AG04450 (cell line): ENCODE measurements at places on chromosomes 4 and X. TPM values are rescaled to one million over a fixed set of nuclear protein-coding genes. Genes with fewer than 3 reads are reported as not detected.

- no peak for DNase-seq
These were observed 181.1 kb upstream of the SMIM31 start for GRCh38 chr4:164572877-164573279.

DNA sequence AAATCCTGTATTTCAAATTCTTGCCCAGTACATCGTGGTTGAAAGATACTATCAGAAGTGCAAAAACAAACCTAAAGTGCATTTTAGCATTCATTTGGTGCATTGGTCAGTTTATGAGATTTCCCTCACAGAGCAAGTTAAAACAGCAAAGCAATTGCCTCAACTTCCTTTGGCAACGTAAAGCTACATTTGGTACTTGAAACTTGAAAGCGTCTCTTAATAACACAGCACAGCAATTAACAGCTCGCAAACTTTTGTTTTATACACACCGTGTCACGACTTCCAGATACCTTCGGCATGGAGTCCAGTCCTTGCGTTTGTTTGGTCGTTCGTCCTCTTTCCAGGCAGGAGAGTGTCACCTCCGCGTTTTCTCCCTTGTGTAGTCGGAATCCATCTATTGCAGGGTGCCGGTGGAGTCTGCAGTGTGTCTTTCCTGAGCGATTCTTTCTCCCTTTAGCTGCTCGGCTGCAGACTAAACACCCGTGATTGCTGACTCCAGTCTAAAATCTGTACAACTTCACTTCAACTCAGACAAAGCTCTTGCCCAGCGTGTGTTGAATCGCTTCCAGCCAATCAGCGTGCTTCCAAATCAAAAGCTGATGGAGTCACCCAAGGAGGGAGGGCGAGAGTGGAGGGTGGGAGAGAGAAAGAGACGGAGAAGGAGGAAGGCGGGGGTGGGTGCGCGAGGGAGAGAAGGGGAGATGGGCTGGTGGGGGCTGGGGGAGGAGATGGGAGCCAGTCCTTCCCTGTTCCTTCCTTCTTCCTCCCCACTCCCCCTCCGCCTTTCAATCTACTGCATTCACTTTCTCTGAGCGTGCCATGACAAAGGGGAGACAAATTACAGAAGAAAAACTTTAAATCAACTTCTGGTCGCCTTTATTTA is at the start of gene PCDH18:
Gene PCDH18 (minus strand): TSS at position 509 of the 883 bp plus-strand sequence. CDS start 406 bp downstream, at position 103.
- DNase-seq = peak; percentile 97

- no peak for DNase-seq
These were observed 17.9 kb upstream of the HPGD start for GRCh38 chr4:174540175-174540574.

FHIP1A gene
- polyA plus RNA-seq = 0.06 TPM in 1 of 2 replicates, not detected in the other

GRCh38 chr4:165204462-165204830 is 2.9 kb upstream of the KLHL2 start:
- peak; percentile 11 for DNase-seq

FAM9B gene
- polyA plus RNA-seq = not detected in 2 replicates

GRCh38 chrX:150334981-150335380 is 28.1 kb upstream of the MAMLD1 start:
- no peak for DNase-seq

DNA sequence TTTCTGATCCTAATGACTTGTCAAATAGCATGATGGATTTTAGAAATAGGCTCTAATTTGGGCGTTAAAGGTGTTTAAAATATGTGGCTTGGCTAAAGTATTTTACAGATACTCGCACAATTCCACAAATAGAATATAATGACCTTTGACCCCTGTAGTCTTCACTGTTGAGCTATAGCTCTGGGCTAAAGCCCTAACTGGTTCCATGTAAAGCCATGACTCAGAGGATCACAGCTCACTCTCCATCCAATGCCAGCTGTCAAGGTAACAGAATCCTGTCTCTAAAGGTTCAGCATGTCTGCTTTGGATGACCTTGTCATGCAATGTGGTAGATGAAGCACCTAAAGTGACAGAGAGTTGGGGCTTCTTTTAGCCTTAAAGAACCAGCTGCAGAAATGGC is 42.5 kb downstream of the TLR10 start:
- DNase-seq = no peak

IL1RAPL1 gene
- 0.68 and 0.93 TPM in 2 replicates for polyA plus RNA-seq

AMOT gene
- 8.2 and 9.6 TPM in 2 replicates for polyA plus RNA-seq

DNA sequence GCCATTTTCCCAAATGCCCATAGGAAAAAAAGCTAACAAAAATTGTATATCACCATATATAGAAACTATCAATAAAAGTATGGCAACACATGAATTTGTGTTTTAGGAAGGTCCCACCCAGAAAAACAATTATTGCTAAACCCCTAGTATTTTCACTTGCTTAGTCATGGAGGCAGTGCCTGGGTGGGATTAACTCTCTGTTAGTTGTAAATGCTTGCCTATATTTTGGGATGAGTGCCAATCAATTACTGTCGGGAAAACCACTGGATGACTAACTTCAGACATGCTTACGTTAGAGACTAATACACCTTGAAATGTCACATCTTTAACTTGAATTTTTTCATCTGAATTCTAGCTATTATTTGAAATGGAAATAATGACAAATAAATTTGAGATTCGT is 33.9 kb downstream of the TMPRSS11A start:
- DNase-seq = no peak

- no peak for DNase-seq
These were observed 170.3 kb downstream of the DCTD start for GRCh38 chr4:182746876-182747275.

DNA sequence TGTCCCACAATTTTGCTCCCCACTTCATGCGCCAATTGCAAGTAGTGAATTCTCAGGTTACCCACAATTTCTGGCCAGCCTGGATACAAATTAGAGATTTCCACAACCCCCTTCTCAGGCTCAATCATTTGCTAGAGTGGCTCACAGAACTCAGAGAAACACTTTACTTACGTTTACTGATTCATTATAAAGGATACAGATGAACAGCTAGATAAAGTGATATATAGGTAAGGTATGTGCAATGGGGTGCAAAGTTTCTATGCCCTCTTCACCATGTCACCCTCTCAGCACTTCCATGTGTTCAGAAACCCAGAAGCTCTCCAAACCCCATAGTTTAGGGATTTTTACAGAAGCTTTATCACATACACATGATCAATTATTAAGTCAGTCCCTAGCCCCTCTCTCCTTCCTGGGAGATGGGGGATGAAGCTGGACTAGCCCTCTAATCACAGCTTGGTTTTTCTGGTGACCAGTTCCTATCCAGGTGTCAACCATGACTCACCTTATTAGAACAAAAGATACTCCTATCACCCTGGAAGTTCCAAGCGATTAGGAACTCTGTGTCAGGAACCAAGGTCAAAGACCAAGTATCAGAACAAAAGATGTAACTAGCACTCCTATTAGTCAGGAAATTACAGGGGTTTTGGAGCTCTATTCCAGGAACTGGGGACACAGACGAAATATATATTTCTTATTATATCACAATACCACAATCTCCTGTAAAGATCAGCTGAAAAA is 33.5 kb upstream of the PRRG1 start:
- DNase-seq = no peak

- DNase-seq = no peak
These were observed 260.5 kb downstream of the TMA16 start for GRCh38 chr4:163755013-163755412.

SOD3 gene
- polyA plus RNA-seq = 3.8 and 6.7 TPM in 2 replicates

HTN1 gene
- polyA plus RNA-seq = not detected in 2 replicates

DNA sequence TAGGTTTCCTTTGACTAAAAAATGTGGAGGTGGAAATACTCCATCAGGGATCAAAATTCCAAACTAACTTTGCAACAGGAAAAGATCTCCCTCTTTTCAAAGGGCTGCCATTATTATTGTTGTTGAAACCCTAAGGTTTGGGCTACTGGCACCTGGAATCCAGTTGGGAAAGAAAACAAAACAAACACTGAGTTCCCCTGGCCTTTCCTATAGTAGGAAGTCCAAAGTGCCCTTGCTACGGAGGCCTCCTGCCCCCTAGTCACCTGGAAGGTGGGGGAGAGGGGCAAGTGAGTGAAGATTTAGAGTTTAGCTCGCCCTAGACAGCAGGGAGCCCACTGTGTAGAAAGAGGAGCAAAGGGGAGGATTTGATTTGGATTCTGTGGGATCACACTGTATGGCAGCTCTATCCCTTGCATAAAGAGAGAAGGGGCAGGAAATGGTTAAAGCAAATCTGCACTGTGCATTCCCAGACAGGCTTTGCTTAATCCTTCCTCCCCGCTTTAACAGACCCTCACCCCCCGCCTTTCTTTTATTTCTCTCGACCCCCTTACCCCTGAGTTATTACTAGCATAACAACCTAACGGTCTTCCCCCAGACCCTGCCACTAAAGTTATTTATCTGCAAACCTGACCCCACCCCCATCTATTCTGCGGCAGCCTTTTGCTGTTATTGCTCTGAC is 627 bp upstream of the FAT4 start:
- no peak for DNase-seq

DNA sequence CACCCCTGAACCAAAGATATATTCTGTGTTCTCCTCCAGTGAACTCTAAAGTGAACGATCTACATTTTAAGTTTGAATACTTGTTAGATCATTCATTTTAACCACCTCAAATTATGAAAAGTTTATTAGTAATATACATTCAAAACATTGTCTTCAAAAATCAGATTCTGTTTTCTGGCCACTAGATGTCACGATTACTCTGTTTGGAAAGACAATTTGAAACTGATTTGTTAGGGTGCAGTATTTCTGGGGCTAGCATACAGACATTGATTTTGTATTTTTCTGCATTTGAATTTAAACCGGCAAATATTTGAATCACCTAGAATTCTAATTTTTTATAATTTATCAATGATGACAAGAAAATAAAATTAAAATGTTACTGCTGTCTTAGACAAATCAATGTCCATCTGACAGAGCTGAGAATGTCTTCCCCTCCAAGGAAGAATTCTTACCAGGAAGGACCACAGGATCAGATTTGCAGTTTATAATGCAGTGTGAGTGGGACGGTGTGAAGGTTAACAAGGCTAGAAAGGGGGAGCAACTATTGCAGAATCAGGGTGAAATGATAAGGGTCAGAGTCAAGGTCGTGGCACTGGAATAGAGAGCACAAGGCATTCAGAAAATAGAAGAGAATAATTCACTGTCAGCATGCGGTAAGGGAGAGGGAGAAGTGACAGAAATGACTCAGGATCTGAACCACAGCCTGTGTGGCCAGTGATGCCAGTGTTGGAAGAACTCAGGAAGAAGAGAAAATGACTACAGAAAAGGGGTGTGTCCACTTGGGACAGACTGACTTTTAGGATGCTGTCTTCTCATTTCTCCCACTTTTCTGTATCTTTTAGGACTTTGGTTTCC is 91.6 kb downstream of the ANXA10 start:
- DNase-seq = no peak

- peak; percentile 13 for DNase-seq
These were observed 1532.4 kb upstream of the TENM3 start for GRCh38 chr4:180710628-180711337.

MAGEA11 gene
- not detected in 2 replicates for polyA plus RNA-seq

DNA sequence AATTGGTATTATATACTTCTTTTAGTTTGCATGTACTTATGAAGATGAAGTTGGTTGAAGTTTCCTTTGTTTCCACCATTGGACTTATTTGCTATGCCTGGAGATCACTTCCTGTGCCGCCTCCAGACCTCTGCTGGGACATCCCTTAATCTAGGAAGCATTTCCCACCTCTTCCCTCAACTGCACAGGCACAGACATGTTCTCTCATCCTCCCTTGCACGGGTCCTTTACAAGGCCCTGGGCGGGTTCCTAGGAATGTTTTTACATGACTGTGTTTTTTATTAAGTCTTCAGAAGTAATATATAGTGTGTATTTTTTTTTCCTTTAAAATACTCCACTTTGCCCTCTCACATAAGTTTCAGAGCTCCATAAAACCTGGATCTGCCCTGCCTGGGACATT is 51.0 kb downstream of the TMEM131L start:
- no peak for DNase-seq

CSN2 gene
- not detected in 2 replicates for polyA plus RNA-seq

DNA sequence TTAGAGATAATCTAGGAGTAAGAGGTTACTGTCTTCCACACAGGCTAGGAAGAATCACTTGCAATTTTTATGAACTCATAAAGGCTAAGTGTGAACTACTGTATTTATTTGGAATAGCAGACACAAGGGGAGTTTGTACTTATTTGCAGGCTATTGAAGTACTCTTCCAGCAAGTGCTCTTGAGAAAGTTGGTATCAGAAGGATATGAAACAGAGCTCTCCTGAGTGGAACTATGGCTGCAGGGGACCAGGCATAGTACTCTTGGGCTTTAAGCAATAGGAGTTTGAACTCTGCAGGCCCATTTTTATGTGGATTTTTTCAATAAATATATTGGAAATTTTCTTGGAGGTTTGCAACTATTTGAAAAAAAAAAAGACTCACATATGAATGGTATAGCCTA is 756.3 kb upstream of the ATOH1 start:
- no peak for DNase-seq

- no peak for DNase-seq
These were observed 324.3 kb downstream of the GPAT3 start for GRCh38 chr4:83860200-83860599.

GRCh38 chr4:36385951-36386571 is 104.6 kb downstream of the DTHD1 start:
- DNase-seq = no peak

CD99 gene
- 355 and 369 TPM in 2 replicates for polyA plus RNA-seq

EDA gene
- 0.02 TPM in 1 of 2 replicates, not detected in the other for polyA plus RNA-seq

GYG2 gene
- 19.6 and 20.6 TPM in 2 replicates for polyA plus RNA-seq

DNA sequence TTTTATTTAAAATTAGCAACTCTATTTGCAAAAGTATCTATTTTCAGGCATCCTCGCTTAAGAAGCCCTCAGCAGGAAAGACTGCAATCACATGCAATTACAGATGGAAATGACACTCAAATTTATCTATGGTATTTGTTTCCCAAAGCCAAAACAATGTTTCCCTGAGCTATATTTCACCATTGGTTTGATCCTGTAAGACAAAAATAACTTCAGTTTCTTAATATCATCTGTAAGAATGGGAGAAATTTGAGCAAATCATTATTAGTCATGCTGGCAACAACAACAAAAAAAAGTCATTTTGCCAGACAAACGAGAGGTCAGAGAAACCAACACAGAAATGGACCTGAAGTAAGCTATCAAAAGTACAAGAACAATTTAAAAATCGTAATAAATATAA is 204.1 kb downstream of the NR3C2 start:
- no peak for DNase-seq

RS1 gene
- not detected in 2 replicates for polyA plus RNA-seq

TRAM1L1 gene
- 3.7 and 5.2 TPM in 2 replicates for polyA plus RNA-seq

GRCh38 chr4:74283614-74284013 is 24.7 kb upstream of the EPGN start:
- DNase-seq = no peak

DNA sequence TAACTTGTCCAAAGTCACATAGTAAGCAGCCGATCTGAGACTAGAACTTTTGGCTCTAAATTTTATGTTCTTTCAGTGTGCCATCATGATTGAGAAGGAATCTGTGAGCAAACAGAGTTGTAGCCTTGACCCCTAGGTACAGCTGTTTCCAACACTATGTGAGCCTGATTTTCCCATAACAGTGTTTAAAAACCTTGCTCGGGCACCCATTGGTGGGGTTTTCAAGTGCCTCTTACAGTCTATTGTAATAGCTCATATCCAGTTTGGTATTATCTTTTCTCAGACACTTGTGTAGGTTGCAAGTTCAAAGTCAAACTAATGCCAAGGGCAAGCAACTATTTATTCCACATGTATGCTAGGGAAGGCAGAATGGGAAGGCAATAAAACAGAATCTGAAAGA is 467.9 kb downstream of the INPP4B start:
- no peak for DNase-seq
